ENCODE measurements at places on chromosomes 7 and 10. TPM values are rescaled to one million over a fixed set of nuclear protein-coding genes. Genes with fewer than 3 reads are reported as not detected.

DNA sequence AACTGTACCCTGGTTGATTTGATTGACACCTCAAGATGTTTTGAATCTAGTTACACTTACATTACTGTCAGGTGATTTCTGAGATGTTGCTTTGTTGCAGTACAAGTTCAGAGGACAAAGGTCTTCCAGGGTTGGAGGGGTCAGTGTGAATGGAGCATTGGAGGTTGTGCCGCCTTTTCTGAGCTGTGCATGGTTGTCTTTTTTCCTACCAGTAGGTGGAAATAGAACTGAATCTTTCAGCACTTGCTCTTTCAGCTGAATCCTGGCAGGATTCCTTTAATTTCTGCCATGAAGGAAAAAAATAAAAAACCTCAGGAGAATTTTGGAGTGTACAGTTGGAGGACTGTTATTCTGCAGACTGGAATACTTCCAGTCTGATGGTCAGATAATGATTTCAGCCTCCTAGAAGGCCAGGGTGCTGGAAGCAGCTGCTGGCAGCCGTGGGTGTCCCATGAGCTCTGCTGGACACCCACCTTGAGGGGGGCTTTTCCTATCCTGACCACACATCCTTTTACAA lies 82.7 kb downstream of the PLCE1 start:
- DNase-seq: no peak

GRCh38 chr7:113279256-113279655 lies 160.9 kb upstream of the SMIM30 start:
- no peak for DNase-seq

The FXYD4 gene
- total RNA-seq: not detected

- DNase-seq: peak; percentile 27
Measured at GRCh38 chr10:97759158-97759887, 12.5 kb downstream of the SFRP5 start.

DNA sequence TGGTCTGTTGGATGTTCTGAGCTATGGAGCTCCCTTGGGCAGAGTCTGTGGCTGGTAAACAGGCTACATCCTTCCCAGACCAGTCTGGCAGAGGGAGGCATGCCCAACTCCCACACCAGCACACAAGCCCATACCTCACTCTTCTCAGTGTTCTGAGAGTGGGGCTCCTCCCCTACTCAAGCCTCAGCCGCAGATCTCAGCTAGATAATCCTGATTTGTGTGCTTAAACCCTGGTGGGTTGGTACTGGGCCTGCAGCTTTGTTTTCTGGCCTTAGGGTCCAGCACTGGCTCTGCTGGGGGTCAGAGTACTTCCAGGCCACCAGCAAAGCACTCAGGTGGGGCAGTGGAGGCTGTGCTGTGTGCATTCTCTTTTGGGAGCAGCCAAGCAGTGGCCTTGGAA lies 70.4 kb downstream of the MGAM2 start:
- DNase-seq: no peak

GRCh38 chr10:115826396-115826795 lies 446.6 kb downstream of the GFRA1 start:
- no peak for DNase-seq

The CNPY1 gene
- total RNA-seq: 0.16 TPM

GRCh38 chr10:80292607-80293239 lies 3.3 kb upstream of the MAT1A start:
- no peak for DNase-seq

DNA sequence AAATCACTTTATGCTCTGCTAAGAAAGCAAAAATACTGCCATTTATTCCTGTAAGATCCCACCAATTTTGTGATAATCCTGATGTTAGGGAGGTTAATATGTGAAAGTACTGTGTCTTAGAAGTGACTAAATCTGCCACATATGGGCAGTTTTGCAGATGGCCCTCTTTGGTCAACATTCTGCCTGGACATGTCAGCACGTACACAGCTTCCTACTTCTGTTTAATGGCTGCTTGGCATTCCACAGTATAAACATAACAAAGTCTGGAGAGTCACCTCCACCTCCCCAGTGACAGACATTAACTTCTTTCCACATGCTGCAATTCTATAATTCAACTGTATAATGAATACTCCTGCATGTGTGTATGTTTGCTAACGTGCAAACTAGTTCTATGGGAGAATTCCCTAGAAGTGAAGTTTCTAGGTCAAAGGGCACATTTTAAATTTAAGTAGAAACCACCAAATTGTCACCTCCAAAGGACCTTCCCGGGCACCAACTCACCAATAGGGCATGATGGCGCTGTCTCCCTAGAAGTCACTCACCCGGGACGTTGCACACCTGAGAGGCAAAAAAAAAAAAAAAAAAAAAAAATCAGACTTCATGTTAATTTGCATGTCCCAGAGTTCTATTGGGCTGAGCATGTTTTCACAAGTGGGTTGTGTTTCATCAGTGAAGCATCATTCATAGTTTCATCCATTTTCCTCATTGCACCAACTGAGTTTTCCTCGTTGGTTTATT lies 38.9 kb downstream of the MKI67 start:
- DNase-seq: no peak

DNA sequence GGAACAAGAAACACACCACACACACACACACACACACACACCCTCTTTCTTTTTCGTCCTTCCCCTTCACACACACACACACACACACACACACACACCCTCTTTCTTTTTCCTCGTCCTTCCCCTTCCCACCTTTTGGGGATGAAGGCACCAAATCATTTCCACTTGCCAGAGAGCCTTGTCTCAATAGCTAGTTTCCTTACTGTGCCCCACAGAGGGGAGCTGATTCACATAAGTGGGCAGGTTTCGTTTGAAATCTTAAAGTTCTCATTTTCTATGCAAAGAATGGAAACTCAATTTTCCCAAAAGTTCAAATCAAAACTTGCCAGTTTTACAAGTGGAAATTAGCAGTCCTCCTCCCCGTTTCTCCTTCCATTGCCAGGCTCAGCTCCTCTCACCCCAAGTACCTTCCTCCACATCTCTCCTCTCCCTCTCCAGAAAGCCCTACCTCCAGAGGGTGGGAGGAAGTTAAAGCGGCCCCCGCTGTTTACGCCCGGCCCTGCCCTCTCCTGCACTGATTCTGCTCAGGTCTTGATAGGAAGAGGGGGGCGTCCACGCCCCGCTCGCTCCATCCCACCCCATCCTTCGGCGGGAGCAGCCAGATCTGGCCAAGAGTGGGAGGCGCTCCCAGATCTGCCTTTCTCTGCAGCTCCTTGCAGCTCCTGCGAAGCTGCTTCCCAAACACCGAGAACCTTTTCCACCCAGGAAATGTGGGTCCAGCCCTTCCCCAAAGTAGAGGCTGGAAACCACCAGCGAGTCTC lies 1.3 kb downstream of the CTTNBP2 start:
- DNase-seq: no peak

The ZNF503 gene
- 33.7 TPM for total RNA-seq

Data from mammary epithelial cell (primary cell).